ENCODE measurements at places on chromosomes 13 and 19.
A peak's percentile ranks its signal among the peaks of the same experiment; 100 is the strongest.

DNA sequence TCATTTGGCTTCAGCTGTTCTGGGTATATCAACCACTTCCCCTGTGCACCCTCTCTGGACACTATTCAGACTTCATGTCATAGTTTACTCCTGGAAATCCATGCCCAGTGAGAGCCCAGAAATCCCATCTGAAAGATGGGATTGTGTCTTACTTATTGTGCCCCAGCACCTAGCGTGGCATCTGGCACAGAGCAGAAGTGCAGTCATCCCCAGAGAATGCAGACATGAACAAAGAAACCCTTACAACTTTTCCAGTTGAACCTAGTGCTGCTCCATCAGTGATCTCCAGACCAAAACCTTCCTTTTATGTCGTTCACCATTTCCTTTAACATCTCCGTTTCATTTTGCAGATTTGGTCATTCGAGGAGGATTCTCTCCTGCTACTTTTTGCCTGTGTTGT lies 60.6 kb downstream of the MBNL2 start:
- no peak for DNase-seq

DNA sequence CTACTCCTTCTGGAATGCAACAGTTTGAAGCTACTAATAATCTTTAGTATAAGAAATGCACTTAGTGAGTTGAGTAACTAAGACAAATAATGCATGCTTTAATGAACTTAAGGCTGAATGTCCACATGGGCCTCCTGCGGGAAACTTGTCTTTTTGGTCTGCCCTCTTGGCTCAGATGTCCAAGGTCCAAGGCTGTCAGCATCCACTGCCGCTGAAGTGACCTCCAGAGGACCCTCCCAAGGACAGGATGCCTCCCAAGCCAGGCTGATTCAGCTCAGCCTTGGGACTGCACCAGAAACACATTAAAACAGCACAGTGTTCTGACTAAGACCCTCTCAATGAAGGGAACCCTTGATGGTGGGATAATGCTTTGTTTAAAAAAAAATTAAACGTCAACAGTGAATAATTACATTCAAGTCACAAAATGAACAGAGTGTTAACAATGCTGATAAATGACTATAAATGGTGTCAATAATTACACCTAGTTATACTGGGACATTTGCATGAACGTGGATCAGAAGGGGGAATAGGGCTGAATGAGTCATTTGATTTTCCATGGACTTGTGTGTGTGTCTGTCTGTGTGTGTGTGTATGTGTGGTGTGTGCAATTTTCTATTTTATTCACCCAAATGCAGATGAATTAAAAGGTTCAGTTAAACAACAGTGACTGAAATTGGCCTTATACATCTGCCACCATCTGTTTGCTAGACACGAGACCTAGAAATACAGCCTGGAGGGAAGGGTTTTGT lies 150.5 kb downstream of the COL4A1 start:
- DNase-seq = no peak

DNA sequence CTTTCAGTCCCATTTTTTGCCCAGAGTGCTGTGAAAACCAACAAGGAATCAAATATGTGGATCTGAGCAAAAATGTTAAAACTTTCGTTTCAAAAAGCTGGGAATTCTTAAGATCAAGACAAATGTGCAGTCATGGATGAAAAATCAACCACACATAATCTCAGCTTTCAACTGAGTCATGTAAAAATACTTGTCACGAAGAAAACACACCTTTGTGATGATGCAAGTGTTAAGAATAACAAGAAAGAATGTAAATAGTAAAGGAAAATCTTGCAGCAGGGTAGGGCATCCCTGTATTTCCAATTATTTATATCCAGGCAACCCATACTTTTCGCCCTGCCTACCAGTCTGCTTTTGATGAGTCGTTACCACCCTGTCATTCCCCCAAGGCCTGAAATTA lies 27.4 kb upstream of the DCLK1 start:
- no peak for DNase-seq

DNA sequence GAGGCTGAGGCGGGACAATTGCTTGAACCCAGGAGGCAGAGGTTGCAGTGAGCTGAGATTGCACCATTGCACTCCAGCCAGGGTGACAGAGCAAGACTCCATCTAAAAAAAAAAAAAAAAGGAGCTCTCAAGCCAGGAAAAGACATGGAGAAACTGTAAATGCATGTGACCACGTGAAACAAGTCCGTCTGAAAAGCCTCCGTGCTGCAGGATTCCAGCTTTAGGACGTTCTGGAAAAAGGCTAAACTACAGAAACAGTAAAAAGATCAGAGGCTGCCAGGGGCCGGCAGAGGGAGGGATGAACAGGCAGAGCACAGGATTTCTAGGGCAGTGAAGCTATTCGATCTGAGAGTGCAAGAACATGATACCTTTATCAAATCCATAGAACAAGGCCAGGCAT lies 40.7 kb upstream of the NDUFS7 start:
- DNase-seq = no peak

DNA sequence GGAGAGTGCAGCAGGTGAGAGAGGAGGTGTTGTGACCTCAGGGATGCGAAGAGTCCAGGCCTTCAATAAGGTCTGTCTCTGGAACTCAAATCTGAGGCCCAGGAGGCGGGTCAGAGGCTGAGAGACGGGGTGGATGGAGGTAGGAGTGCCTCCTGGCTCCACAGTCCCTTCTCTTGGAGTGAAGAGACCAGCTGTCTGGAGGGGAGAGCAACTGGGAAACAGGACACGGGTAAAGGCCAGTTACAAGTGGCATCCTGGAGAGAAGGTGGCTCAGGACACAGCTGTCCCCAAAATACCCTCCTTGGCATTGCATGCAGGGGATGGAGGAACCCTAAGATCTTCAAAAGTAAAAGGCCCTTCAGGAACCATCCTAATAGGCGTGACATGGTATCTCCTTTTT lies 19.2 kb downstream of the PDE4A start:
- DNase-seq = peak; percentile 2

DNA sequence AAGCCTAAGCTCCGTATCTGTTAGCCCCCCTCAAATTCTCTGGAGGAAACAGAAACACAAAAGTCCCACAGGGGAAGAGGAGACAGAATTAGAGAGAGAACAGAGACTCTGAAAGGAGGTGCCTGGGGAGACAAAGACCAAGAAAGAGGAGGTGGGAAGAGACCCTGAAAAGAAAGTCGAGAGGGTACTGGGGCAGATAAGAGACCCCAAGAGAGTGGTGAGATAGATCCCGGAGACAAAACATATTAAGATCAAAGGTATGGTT lies 915 bp upstream of the GRWD1 start:
- DNase-seq = peak; percentile 30

DNA sequence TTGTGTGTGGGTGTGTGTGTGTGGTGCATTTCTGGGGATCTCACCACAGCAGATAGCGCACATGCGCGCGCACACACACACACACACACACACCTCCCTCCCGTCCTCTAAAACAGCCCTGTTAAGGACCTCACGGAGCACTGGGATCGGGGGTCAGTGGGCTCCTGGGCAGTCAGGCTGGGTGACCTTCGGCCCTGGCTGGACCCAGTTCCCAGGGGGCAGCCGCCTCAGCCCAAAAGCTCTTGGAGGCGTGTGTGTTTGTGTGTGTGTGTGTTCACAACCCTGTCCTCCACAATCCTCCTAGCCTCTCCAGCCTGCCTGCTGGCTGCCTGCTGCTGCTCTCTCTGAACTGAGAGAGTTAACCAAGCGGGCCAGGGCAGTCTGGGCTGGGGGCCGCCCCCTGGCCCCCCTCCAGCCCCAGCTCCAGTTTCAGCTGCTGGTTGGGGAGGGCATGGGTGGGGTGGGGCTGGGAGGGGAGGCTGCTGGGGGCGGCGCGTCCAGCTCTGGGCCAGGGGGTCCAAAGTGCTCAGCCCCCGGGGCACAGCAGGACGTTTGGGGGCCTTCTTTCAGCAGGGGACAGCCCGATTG lies at the start of gene FXYD1:
Gene FXYD1, plus strand, starts transcription at position 520 of the 588 bp plus-strand sequence. CDS start 1,256 bp downstream, outside the sequence.
- DNase-seq = no peak

DNA sequence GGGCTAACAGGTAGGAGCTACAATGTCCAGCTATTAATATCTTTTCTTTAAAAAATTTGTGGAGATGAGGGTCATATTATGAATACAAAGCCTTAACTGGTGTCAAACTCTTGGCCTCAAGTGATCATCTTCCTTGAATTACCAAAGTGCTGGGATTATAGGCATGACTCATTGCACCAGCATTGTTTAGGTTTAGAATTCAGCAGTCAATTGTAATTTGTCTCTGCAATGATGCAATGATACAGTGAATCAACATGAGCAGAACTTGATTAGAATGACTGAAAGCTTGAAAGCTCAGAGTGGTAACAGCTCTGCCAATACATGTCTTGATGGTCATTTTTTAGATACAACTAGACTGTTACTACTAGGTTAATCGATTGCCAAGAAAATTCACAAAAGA lies 752.8 kb upstream of the MIR17HG start:
- DNase-seq = no peak

All from AG08396 (cell line).